Eye (tissue), 1 donor: ENCODE measurements at places on chromosomes 6 and 20.
A peak's percentile ranks its signal among the peaks of the same experiment; 100 is the strongest.

GRCh38 chr6:20542927-20543602 is 8.8 kb downstream of the CDKAL1 start:
- DNase-seq, result no peak

DNA sequence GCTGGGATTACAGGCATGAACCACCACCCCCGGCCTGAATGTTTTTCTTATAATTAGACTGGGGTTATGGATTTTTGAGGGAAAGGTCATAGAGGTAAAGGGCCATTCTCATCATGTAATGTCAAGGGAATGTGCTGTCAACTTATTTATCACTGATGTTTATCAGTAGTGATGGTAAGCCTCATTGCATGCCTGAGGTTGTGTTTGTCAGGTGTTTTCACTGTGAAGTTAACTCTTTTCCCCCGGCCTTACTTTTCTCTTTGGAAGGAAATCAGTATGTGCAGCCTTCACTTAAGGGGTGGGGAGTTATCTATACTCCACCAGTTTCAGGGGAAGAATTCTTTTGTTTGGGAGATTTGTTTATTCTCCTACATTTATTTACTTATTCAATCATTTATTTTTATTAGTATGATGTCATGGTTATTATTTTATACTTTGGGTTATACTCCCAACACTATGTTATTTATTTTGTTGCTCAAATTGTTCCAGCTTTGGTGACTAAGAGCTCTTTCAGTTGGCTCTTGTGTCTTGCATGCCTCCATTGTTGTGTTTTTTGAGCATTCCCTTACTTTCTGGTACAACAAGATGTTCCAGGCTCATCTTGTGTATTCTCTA is 2.8 kb upstream of the SLC17A5 start:
- no peak for DNase-seq

DNA sequence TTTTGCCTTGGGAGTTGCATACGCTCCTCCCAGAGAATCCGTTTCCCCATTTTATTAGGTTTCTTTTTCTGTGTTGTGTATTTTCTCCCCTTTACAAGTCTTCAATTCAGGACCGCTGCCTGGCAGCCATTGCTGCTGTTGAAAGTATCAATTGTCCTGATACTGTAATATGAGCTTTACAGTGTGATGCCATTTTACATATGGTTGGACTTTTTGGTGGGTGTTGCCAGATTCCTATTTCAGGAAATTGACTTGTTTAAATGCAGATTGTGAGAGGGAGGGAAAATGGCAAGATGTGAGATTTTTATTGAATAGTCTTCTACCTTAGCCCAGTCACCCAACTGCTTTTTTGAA is 1.2 kb downstream of the PANK2 start:
- DNase-seq, result peak; percentile 52

- no peak for DNase-seq
Observed at GRCh38 chr20:51384875-51385274, 157.6 kb downstream of the NFATC2 start.

- peak; percentile 49 for DNase-seq
Observed at GRCh38 chr6:105038259-105038658, 81.4 kb downstream of the LIN28B start.

- DNase-seq, result peak; percentile 35
Observed at GRCh38 chr6:25457516-25457915, 178.3 kb downstream of the CARMIL1 start.

GRCh38 chr6:72793641-72794395 is 172.0 kb downstream of the KCNQ5 start:
- no peak for DNase-seq

DNA sequence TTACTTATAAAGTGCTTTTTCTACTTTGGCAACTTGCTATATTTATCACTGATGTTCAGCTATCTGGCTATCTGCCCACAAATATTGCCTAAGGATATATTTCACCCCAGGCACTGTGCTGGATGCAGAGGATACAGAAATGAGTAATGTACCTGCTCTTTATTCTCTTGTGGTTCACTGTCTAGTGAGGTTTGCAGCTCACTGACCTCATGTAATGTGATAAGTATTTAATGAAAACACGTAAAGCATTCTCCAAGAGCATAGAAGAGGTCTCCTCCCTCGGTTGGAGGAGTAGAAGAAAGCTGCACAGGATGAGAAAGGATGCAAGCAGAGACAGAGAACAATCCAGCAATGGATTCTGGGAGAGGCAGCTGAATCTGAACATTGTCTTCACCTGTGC is 610.7 kb downstream of the CBLN4 start:
- DNase-seq, result peak; percentile 11

DNA sequence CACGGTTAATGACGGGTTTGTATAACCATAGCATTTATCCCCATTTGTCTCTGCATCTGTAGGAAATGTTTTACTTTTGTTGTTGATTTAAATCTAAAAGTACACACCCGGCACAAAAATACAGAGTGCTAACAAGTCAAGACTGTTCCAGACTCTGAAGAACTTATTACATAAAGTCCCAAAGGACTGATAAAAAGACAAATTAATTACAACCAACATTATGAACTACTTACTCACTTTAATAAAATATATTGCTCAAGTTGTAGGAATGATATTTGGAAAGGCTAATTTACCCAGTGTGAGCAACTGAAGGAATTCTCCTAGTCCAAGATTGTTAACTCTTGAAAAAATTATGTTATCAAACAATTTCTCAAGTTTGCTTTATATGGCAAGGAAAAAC is 115.6 kb downstream of the KIF13A start:
- no peak for DNase-seq

DNA sequence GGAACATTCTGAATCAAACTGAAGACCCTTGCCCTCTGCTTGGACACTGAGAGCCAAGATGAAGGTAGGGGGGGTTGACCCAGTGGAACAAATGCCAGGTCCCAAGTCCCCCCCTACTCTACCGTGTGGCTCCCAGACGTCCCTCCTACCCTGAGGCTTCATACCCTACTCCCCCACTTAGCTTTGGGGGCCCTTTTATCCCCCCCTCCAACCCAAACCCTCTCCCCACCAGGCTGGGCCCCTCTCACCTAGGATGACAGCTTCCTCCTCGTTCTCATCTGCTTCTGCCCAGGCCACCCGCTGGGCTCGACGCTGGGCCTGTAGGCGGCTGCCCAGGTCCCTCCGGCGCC is 1.5 kb downstream of the DDRGK1 start:
- no peak for DNase-seq
